ENCODE measurements at places on chromosomes 2 and 18.

- DNase-seq, result no peak
Measured at GRCh38 chr2:100267751-100268150, 54.5 kb downstream of the LONRF2 start.

- DNase-seq, result peak; percentile 38
Measured at GRCh38 chr2:227339098-227339599, 14.1 kb downstream of the MFF start.

GRCh38 chr2:25845843-25846505 lies 32.3 kb downstream of the ASXL2 start:
- DNase-seq, result peak; percentile 15

- DNase-seq, result no peak
Measured at GRCh38 chr2:234126146-234126470, 75.6 kb downstream of the SPP2 start.

GRCh38 chr2:1406434-1406833 lies 6.8 kb upstream of the TPO start:
- DNase-seq, result no peak

GRCh38 chr2:140718999-140719398 lies 1411.8 kb downstream of the LRP1B start:
- DNase-seq, result no peak

DNA sequence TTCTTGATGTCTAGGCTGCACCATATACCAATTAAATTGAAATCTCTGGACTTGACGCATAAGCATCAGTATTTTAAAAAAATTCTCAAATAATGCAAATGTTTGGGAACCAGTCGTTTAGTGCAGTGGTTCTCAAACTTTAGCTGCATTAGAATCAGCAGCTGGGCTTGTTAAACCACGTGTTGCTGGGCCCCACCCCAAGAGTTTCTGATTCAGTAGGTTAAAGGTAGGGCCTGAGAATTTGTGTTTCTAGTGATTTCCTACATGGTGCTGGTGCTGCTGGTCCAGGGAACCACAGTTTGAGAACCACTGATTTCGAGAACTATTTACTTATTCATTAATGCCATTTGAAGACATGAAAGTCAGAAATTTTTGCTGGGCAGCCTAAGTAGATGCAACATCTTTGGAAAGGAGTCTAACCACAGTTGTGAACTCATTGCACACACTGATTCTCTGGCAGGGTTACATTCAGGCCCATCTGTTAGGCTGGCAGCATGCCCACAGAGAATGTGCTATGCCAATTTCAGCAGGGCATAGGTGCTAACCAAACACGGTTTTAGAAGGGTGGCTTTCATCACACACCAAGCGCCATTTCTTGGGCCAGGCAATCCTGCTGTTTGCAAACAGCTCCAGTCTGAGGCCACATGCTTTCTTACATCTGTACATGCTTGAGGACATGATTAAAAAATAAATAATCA lies 26.4 kb upstream of the ATP5MC3 start:
- DNase-seq, result no peak

- DNase-seq, result no peak
Measured at GRCh38 chr2:28080911-28081310, 190.4 kb downstream of the BABAM2 start.

DNA sequence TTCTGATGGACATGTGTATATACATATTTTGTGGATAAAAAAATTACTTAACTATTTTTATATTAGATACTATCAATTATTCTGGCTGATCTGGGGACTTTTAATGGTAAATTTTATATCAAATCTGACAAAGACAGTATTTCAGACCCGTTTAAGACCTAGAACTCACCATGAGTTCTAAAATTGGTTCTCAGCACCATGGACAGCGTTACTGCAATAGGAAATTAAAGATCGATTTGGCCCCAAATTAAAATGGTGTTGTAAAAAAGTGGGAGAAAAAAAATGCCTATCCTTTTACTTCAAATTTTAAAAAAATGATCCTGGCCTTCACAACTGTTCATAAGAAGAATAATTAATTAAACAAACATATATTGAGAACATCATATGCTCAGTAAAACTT lies 919 bp upstream of the SCN2A start:
- peak; percentile 46 for DNase-seq

- no peak for DNase-seq
Measured at GRCh38 chr2:120398051-120398995, 52.4 kb downstream of the INHBB start.
